Foreskin keratinocyte (primary cell): ENCODE measurements at places on chromosomes 6 and 20. TPM values are rescaled to one million over a fixed set of nuclear protein-coding genes. Genes with fewer than 3 reads are reported as not detected.
A peak's percentile ranks its signal among the peaks of the same experiment; 100 is the strongest.

The TMC2 gene
- not detected in 2 replicates for total RNA-seq

The MRAP2 gene
- total RNA-seq = 0.35 and 2.9 TPM in 2 replicates

GRCh38 chr6:107116328-107116892 is 1.1 kb upstream of the BEND3 start:
- DNase-seq = no peak

DNA sequence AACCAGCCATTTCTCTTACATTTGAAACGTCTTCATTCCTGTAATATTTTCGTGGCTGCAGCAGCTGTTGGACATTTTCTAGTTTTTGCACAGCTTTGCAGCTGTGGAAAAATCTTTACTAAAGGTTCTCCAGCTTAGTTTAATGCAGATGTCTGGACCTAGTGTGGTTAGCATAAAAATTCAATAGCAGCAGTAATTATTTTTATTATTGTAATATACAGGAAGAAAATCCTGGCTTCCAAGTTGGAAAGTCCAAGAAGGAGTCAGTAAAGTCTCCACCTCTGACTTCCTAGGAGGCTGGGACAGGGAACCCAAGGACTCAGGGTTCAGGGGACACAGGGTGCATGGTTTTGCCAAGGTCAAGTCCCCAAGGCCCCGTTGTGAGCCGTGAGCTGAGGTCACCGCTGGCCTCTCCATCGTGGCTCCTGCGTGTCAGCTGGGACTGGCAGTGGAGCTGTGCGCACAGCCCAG is 230.6 kb downstream of the FNDC1 start:
- no peak for DNase-seq

- DNase-seq = no peak
Measured at GRCh38 chr20:58458342-58459057, 56.7 kb downstream of the APCDD1L start.

GRCh38 chr20:4710106-4710475 is 11.6 kb upstream of the PRND start:
- no peak for DNase-seq

The CTAGE9 gene
- total RNA-seq = not detected in 2 replicates

The SLC22A16 gene
- not detected in 2 replicates for total RNA-seq

DNA sequence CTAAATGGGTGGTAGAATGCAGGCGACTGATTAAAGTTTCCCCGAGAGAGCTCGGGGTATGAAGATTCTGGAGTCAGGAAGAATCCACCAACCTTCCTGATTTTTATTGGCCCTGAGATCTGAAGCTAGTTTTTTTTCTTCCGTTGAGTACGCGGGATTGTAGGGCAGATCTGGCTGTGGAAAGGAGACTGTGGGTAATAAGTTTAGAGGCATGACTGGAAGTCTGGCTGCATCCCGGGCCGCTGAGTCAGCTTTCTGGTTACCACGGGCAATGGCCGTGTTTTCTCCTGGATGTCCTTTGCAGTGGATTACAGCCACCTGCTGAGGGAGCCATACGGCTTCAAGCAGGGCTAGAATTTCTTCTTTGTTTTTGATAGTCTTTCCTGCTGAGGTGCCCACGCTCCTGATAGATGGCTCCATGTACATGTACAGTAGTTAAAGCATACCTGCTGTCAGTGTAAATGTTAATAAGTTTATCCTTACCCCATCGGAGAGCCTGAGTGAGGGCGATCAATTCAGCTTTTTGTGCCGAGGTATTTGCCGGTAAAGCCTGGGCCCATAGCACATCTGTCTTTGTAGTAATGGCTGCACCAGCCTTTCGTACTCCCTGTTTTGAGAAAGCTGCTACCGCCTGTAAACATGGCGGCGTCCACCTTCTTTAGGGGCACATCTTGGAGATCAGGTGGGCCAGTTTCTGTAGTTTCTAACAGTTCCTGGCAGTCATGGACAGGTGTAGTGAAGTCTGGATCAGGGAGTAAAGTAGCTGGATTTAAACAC is 154.0 kb downstream of the TRIM27 start:
- DNase-seq = no peak

GRCh38 chr6:14452567-14453527 is 335.3 kb downstream of the CD83 start:
- DNase-seq = no peak

The ENPP5 gene
- 0.74 and 1.4 TPM in 2 replicates for total RNA-seq

GRCh38 chr20:4713401-4713800 is 8.3 kb upstream of the PRND start:
- peak; percentile 94 for DNase-seq

- DNase-seq = no peak
Measured at GRCh38 chr6:15444881-15445280, 199.0 kb downstream of the JARID2 start.

- DNase-seq = no peak
Measured at GRCh38 chr6:167108278-167108677, 14.6 kb upstream of the CCR6 start.

GRCh38 chr20:53149148-53149889 is 177.2 kb downstream of the TSHZ2 start:
- no peak for DNase-seq

- DNase-seq = no peak
Measured at GRCh38 chr6:149567194-149567586, 1.0 kb downstream of the GINM1 start.

The SNAI1 gene
- total RNA-seq = 0.04 TPM in 1 of 2 replicates, not detected in the other

The MATN4 gene
- total RNA-seq = 0.10 TPM in 1 of 2 replicates, not detected in the other

The ASIP gene
- not detected in 2 replicates for total RNA-seq

The THEMIS gene
- not detected in 2 replicates for total RNA-seq

DNA sequence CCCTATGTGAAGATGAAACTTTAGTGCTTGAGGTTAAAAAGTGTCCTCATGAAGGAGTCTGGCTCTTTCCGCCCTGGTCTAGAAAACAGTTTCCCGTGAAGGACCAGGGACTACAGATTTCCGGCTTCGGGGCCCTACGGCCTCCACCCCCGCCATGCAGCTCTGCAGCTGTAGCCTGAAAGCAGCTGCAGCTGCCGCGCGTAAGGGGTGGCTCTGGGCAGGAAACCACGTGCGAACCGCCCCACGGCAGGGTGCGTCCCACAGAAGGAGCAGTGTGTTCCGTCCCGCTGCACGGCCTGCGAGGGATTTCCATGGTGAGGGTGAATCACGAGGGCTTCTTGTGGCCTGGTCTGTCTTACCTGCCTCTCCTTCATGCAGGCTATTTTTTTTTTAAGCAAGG is 117.0 kb downstream of the ERMARD start:
- no peak for DNase-seq

GRCh38 chr6:27542485-27542884 is 69.6 kb upstream of the ZNF184 start:
- no peak for DNase-seq

GRCh38 chr6:129615020-129615419 is 95.0 kb downstream of the ARHGAP18 start:
- no peak for DNase-seq

DNA sequence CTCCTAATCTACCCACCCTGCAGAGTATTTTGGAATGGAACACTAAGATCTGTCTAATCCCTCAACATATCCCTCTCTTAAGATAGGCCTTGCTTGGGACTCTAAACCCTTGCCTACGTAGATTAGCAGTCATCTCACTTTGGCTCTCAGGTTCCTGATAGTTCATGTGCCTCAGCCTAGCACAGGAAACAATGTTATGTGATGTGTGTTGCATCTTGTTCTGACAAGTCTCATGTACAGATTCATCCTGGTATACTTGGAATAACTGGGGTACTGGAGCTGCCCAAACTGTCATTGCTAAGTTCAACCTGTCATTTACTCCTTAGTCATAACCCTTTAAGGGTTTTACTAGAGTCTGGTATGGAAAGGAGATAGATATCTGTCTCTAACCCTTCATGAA is 34.1 kb downstream of the TREML1 start:
- DNase-seq = peak; percentile 56

GRCh38 chr20:58160451-58161061 is 67.9 kb downstream of the ANKRD60 start:
- DNase-seq = no peak

- DNase-seq = no peak
Measured at GRCh38 chr20:3406481-3407039, 909 bp downstream of the DNAAF9 start.

GRCh38 chr6:150087336-150087735 is 18.4 kb upstream of the ULBP3 start:
- no peak for DNase-seq

The STX11 gene
- 0.25 and 0.31 TPM in 2 replicates for total RNA-seq

The SNX21 gene
- total RNA-seq = 11.2 and 14.2 TPM in 2 replicates

DNA sequence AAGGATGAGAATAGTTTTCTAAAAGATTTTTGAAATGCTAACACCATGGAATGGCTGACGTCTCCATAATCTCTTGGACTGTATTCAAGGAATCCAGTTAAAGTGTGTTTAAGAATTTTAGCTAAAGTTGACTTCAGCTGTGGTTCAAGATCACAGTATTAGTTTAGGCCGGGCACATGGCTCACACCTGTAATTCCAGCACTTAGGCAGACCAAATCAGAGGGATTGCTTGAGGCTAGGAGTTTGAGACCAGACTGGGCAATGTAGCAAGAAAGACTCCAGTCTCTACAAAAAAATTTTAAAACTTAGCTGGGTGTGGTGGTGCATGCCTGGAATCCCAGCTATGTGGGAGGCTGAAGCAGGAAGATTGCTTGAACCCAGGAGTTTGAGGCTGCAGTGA is 68.2 kb downstream of the RFPL4B start:
- no peak for DNase-seq

The NFATC2 gene
- under 0.01 TPM in 1 of 2 replicates, not detected in the other for total RNA-seq

The SLC35D3 gene
- total RNA-seq = not detected in 2 replicates

The BANF2 gene
- total RNA-seq = not detected in 2 replicates

GRCh38 chr6:11911538-11911937 is 100.6 kb upstream of the HIVEP1 start:
- DNase-seq = no peak

The DUSP15 gene
- total RNA-seq = not detected in 2 replicates

DNA sequence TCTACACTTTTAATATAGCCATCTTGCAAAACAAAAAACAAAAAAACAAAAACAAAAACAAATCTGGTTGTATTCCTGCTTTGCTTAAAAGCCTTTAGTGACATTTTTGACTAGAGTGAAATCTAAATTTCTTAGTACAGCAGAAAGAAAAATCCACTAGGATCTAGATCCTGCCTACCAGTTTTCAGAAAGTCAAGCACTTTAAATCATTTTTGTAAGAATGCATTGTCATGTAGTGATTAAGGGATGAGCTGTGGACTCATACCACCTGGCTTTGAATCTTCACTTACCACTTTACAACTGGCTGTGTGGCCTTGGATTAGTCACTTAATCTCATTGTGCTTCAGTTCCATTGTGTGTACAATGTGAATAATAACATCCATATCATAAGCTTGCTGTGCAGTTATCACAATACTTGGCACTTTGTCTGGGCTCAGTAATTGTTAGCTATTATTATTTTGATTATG is 4.0 kb downstream of the MKKS start:
- peak; percentile 59 for DNase-seq

DNA sequence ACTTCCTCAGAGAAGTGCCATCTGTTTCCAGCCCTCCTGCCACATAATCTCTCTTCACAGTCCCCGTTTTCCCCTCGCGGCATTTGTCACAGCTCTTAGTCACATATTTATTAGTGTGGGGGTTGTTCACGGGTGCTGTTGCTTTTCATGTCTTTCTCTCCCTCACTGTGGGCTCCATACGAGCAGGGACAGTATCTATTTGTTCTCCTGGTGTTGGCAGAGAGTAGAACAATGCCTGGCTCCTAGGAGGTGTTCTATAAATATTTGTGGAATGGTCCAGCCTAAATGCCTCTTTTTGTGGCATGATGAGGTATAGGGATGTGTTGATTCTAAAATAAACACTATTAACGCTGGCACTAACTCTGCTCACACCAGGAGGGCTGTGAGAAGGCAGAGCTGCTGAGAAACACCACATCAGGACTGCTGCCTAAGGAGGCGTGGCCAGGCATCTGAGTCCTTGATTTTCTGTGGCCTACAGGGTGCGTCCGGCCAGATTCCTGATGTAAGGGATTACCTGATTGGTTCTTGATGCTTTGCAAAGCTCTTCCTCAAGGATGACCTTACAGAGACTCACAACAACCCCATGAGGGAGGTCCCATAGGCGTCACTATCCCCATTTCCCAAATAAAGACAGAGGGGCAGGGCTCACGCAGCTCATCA is 219.8 kb upstream of the ARID1B start:
- no peak for DNase-seq

GRCh38 chr6:154752022-154752421 is 18.8 kb downstream of the SCAF8 start:
- no peak for DNase-seq

The PLEKHG1 gene
- 2.5 and 4.1 TPM in 2 replicates for total RNA-seq

The FERMT1 gene
- 138 and 276 TPM in 2 replicates for total RNA-seq

The TDP2 gene
- 29.9 and 31.3 TPM in 2 replicates for total RNA-seq

The HLA-DRB5 gene
- total RNA-seq = not detected in 2 replicates

The OPRM1 gene
- total RNA-seq = not detected in 2 replicates
